ENCODE measurements at places on chromosomes 5 and 9.

- no peak for DNase-seq
Measured at GRCh38 chr9:99894826-99895225, 11.6 kb upstream of the STX17 start.

DNA sequence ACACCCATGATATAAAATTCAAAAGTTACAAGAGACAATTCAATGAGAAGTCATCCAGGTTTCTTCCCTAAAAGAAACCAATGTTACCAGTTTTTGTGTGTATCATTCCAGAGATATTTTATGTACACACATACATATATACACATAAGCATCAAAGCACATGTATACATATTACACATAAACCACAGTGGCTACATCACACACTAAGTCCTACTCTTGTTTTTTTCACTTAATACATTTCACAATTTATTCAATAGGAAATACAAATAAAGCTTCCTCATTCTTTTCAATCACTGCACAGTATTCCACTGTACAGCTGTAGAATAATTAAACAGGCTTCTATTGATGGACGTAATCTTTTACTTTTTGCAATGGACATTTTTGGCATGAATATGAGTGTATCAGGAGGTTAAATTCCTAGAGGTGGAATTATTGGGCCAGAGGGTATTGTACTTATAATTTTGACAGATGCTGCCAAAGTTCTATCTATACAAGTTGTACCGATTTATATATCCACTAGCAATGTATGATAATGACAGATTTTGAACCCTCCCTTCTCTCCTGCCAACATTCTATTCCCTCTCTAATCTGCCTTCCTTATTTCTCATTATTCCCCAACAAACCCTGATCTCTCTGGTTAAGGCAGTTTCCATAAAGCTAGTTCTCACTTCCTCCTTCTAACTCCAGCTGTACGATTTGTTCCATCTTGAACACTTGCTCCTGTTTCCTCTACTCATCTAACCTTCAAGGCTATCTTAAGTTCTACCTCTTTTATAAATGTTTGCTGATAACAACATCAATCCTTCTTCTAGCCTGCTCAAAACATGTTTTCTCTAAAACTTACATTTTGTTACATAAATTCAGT, 35.2 kb downstream of the MRPS27 start:
- no peak for DNase-seq

DNA sequence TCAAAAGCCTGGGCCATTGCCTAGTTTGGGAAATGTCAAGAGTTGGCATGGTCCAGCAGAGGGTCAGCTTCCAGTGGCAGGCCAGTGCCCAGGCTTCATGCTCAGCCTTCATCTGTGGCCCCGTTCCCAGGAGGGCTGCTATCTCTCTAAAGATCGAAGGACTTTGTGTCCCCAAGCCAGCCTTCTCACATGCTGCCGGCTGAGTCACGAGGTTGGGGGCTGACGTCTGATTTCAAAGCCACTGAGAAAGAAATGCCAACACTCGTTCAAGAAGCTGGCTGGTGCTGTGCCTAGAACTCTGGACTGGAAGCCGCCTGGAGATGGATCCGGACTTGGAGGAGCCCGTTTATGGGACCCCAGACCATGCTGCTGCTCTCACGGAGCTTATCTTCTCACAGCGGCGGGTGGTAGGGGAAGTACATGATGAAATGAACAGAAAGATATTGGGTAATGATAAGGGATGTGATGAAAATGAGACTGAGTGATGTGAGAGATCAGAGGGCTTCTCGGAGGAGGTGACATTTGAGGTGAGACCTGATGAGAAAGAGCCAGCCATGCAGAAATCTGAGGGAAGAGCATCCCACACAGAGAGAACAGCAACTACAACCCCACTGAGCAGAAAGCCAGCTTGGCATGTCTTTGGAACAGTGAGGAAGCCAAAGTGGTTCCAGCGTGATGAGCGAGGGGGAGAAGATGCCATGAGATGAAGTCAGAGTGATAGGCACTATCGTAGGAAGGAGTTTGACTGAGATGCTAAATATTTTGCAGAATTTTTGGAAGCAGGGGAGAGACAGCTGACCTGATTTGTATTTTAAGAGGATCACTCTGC, 54.9 kb upstream of the BOD1 start:
- no peak for DNase-seq

DNA sequence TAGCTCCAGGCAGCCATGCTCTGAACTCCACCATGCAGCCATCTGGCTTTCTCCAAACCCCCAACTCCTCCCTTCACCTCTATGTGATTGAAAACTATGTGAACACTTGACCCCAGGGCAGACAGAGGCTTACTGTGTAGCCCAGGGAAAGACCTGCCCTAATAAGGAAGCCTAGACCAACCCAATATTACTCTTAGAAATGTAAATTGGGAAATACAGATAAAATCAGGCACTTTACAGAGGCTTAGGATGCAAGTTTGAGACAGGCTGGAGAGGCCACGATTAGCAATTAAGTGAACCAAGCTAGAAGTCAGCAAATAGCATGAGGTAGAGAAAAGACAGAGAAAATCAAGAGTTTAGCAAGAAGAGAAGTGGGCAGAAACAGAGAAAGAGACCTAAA, 141.7 kb upstream of the ABCA1 start:
- no peak for DNase-seq

GRCh38 chr5:143217804-143218160, 185.7 kb downstream of the NR3C1 start:
- no peak for DNase-seq

DNA sequence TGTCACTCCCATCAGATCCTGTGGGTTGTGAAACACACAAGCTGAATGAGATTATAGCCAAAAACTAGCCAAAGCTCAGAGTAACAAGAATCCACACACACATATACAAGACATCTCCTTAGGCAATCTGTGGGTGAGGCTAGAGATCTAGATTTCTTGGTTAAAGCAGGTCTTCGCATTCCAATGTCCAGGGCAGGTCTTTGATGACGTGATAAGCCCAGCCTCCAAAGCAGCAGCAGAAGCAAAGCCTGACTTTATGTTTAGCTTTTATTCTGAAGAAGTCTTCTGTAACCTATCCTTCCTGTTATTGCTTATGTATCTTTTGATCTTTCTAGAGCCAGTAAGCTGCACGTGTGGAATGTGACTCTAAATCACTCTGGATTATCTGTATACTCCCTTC, 199.1 kb upstream of the SLC30A5 start:
- no peak for DNase-seq

DNA sequence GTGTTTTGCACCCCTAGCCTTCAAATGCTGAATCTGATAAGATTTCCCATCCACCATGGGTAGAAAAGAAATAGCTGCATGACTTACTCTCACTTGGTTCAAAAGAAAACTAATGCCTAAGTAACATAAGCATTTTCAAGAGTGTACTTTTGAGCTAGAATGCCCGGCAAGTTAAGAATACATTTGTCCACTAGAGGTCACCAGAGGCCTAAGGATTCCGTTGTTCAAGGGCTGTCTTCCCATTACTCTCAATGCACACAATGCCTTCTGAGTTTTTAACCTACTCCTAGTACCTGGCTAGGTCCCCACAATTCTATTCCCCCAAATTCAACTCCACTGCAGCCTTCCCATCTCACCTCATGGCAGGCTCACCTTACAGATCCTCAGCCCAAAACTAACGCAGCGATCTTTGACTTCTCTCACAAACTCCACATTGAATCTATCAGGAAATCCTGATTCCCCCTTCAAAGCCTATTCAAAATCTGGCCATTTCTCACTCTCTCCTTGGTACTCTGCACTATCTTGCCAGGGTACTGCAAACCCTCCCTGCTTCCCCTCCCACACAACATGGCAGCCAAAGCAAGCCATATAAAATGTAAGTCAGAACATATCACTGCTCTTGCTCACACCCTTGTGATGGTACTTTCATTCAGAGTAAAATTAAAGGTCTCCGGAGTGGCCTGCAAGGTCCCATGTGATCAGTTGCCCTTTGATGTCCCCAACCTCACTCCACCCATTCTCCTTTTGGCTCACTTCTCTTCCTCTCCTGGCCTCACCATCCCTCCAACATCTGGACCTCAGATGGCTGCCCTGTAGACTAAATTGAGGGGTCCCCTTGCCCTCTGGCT, 13.4 kb downstream of the OXCT1 start:
- DNase-seq, result peak; percentile 68

- no peak for DNase-seq
Measured at GRCh38 chr5:156401804-156402203, 74.8 kb downstream of the SGCD start.

DNA sequence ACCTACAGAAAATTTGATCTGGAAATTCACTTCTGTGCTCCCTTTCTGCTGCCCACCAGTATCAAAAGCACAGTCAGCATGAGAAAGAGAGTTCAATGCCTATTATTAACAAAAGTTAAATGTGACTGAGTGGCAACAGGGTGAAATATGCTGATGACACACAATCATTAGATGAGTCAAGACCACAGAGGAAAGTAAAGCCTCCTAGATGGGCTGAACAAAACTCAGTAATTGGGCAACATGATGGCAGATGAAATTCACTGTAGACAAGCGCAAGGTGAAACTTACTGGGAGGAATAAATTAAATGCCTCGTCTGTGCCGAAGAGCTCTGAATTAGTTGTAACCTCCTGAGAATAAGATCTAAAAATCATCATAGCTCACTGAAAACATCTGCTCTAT, 752.8 kb downstream of the IRX1 start:
- no peak for DNase-seq

- no peak for DNase-seq
Measured at GRCh38 chr5:177507165-177507564, 2.5 kb downstream of the DOK3 start.

GRCh38 chr5:75202935-75203334, 33.7 kb downstream of the ANKRD31 start:
- no peak for DNase-seq

- peak; percentile 34 for DNase-seq
Measured at GRCh38 chr5:91042936-91043255, 340.2 kb downstream of the ARRDC3 start.

DNA sequence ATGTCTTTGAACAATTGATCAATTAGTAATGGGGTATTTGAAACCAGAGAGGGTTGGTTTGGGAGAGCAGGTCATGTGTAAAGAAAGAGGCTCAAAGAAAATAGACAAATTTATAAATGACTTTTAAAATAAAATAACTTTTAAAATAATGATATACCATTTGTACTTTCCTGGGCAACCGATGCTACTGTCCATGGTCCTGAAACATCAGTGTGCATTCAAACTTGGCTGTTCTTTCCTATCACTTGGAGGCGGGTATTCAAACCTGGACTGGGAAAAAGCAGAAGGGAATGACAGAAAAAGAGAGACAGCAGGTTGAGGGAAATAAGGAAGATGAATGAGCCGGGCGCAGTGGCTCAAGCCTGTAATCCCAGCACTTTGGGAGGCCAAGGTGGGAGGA, 1446.4 kb upstream of the WWC1 start:
- no peak for DNase-seq

DNA sequence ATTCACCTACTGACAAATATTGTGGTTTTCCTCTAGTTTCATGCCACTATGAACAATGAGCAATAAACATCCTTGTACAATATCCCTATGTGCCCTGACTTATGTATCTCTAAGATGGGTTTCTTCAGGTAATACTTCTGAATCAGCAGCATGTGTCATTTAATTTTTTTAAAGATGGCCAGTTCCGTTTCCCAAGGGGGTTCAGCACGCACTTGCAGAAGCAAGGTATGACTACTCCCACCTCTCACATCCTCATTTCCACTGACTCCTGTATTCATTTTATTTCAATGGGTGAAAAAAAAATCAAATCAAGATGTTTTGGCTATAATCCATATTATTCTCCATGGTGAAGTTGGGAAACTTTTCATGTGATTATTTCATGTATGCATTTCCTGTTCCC, 14.7 kb upstream of the ADAMTS19 start:
- no peak for DNase-seq

- DNase-seq, result no peak
Measured at GRCh38 chr5:59178071-59178470, 595.2 kb downstream of the RAB3C start.

DNA sequence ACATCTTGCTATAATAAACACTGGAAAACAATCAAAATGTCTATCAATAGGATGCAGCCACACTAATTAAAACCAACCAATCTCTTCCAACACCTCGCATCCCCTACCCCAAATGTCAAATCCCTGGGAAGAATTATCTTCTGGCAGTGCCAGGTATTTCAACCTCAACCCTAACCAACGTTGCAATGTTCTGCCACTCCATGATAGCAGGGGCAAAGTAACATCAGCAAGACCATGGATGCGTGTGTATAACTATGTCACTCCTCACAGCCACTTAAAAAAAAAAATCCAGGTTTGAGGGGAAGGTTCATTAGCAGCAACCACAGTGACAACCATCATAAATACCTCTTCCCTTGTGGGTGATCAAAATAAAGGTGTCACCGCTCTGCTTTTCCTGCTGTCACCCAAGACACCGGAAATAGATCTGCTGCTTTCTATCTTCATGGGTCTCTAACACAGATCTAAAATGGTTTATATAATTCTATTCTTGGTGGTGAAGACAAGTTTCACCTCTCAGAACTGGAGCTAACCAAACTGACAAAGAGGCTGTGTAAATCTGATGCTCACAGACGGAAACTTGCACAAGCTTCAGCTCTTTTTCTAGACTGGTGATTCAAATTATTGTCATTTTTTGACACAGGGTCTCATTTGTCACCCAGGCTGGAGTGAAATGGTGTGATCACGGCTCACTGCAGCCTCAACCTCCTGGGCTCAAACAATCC, 9.9 kb downstream of the HSPA9 start:
- no peak for DNase-seq

- no peak for DNase-seq
Measured at GRCh38 chr9:129910628-129911567, 75.6 kb downstream of the USP20 start.

Measured in DMS153 (cell line).